ENCODE measurements at places on chromosomes 3 and 15.
A peak's percentile ranks its signal among the peaks of the same experiment; 100 is the strongest.

- no peak for DNase-seq
Measured at GRCh38 chr3:47113669-47114365, 50.1 kb downstream of the SETD2 start.

- DNase-seq = peak; percentile 51
Measured at GRCh38 chr3:182837855-182838454, 44.7 kb downstream of the ATP11B start.

DNA sequence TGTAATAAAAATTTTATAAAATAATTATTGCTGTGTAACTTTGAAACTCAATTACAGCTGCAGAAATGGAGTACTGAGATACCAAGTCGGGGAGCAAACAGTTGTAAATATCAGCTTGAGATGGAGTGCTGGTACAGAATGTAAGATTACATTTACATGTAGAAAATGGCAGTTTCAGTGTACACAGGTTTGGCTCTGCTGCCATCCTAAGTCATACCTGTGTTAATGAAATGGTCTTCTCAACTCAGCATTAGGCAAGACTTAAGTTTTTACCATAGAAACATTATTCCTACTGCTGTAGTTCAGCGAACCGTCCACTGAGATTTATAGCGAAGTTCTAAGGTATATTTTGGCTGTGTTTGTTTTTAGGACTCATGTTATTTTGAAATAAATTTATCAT lies 110.1 kb upstream of the TBL1XR1 start:
- DNase-seq = no peak

GRCh38 chr3:126291061-126291460 lies 66.1 kb downstream of the KLF15 start:
- no peak for DNase-seq

- DNase-seq = no peak
Measured at GRCh38 chr15:52428297-52428696, 100.4 kb downstream of the MYO5A start.

DNA sequence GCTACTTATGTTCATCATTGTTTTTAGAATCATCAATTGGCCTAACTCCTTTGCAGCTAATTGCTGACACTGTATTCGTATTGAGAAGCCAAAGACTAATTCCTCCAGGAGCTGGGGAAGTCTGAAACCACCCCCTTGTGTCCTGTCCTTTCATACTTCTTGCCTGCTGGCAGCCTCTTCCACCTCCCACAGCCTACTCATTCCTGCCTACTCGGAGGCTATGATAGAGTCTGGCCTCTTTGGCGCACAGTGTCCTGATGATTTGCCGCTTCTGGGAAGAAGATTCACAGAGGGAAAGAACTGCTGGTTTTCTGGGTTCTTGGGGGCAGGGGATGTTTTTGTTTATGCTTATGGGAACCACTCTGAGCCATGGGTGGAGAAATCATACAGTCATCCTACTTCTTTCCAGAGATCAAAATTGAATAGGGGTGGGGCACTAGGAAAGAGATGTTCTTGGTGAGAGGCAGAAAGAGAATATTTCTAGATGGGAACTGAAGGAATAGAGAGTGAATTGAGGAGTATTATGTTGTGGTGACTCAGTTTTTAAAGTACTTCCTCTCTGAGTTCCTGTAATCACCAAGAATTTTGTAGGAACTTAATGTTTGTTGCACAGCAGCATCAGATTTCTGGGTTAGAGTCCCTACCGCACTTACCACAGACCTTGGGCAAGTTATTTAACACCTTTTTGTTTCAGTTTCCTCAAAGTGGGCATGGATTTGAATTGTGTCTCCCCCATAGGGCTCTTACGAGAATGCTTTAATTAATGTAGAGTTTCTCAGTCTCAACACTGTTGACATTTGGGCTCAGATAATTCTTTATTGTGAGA lies 22.1 kb upstream of the SCAANT1 start:
- DNase-seq = no peak

DNA sequence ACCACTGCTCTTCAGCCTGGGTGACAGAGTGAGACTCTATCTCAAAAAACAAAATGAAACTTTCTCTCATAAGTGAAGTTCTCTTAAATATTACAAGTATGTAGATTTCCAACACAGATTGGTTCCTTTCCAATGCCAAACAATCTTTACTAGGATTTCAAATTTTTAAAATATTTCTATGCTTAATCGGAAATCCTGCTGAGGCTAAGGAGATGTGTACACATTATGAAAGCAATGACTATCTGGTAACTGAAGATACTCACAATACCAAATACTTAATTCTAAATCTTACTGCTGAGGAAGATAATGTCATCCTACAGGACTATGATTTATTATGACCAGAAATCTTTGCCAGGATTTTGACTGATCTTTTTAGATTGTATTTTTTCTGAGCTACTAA lies 255.6 kb upstream of the ZNF717 start:
- DNase-seq = no peak

Measured in endothelial cell of umbilical vein (primary cell).